Ascending aorta (tissue), 2 donors: ENCODE measurements at places on chromosomes 1 and 21. TPM values are rescaled to one million over a fixed set of nuclear protein-coding genes. Genes with fewer than 3 reads are reported as not detected.

SYF2 gene
- total RNA-seq, result 14.3 TPM

ST6GALNAC5 gene
- total RNA-seq, result 32.9 TPM

OR2L5 gene
- total RNA-seq, result not detected

GJA5 gene
- 49.7 TPM for total RNA-seq

PLA2G2A gene
- total RNA-seq, result 761 TPM

LCE1D gene
- total RNA-seq, result not detected

RIPPLY3 gene
- not detected for total RNA-seq

DNA sequence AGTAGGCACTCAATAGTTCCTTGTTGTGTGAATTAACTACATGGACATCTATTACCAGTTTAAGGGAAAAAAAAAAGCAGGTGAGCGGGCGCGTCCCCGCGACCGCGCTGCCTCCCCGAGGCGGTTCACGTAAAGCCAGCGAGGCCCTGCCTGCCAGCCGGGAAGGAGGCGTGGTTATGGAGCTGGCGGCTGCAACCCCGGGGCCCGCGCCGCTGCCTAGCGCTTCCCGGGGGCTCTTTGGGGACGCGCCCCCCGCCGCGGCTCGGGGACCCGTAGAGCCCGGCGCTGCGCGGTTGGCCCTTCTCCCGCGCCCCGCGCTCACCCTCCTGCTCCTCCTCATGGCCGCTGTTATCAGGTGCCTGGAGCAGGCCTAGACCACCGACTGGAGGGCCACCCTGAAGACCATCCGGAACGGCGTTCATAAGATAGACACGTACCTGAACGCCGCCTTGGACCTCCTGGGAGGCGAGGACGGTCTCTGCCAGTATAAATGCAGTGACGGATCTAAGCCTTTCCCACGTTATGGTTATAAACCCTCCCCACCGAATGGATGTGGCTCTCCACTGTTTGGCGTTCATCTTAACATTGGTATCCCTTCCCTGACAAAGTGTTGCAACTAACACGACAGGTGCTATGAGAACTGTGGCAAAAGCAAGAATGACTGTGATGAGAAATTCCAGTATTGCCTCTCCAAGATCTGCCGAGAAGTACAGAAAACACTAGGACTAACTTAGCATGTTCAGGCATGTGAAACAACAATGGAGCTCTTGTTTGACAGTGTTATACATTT lies 2.6 kb upstream of the CC2D1B start:
- peak overlapping the region; percentile 13 for H3K27ac ChIP-seq
- peaks cover 2% of the 10 kb centered on the region for H3K4me1 ChIP-seq
- peak overlapping the region; percentile 32 for H3K4me3 ChIP-seq

- no peaks in the 10 kb centered on the region for H3K27me3 ChIP-seq
- no peaks in the 10 kb centered on the region for H3K36me3 ChIP-seq
- no peak overlapping the region for H3K27ac ChIP-seq
- no peak for DNase-seq
- H3K4me3 ChIP-seq, result no peak overlapping the region
These were observed 54.0 kb upstream of the BOLA1 start for GRCh38 chr1:149845416-149845815.

DNA sequence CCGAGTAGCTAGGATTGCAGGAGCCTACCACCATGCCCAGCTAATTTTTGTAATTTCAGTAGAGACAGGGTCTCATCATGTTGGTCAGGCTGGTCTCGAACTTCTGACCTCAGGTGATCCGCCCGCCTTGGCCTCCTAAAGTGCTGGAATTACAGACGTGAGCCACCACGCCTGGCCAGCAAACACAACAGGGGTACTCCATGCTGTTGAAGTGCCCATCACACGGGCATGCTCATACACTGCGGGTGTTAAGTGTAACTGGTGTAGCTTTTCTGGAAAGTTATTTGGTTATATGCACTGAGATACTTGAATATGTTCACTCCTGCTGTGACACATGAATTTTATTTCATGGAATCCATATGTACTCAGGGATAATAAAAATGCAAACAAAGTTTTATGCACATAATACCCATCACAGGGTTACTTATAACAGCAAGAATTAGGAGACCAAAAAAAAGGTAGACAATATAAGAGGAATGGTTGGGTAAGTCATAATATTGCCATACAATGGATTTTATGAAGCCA lies 9.2 kb downstream of the SRSF4 start:
- no peaks in the 10 kb centered on the region for H3K27me3 ChIP-seq
- H3K4me1 ChIP-seq, result peaks cover 2% of the 10 kb centered on the region
- no peak overlapping the region for H3K4me3 ChIP-seq
- no peak for DNase-seq

- H3K27me3 ChIP-seq, result no peaks in the 10 kb centered on the region
- H3K27ac ChIP-seq, result no peak overlapping the region
- no peaks in the 10 kb centered on the region for H3K36me3 ChIP-seq
- peak; percentile 44 for DNase-seq
- no peaks in the 10 kb centered on the region for H3K4me1 ChIP-seq
- no peak overlapping the region for H3K4me3 ChIP-seq
These were observed 12.3 kb upstream of the NFASC start for GRCh38 chr1:204858363-204858821.

GRCh38 chr1:214404571-214405213 lies 123.7 kb downstream of the SMYD2 start:
- H3K27ac ChIP-seq, result no peak overlapping the region
- H3K27me3 ChIP-seq, result no peaks in the 10 kb centered on the region
- no peak overlapping the region for H3K4me3 ChIP-seq
- DNase-seq, result no peak

DNA sequence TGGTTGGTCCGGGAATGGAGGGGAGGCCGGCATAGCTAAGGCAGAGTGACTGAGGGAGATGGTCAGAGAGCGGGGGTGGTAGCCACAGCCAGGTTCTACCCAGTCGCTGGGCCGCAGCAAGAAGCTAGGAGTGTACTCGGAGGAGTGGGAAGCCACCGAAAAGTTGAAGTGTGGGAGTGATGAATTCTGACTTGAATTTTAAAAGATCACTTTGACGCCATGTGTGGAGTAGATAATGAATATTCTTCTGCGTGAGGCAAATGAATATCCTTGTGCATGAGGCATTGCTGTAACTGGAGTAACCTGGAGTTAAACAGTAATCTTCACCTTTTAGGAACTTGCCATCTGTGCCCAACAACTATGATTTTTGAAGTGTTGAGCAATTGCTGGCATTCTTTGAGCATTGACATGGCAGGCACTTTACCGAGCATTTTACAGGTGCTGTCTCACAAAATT lies 6.9 kb downstream of the CTPS1 start:
- no peak overlapping the region for H3K4me3 ChIP-seq
- no peak for DNase-seq
- H3K27me3 ChIP-seq, result no peaks in the 10 kb centered on the region
- H3K4me1 ChIP-seq, result peaks cover 29% of the 10 kb centered on the region
- H3K27ac ChIP-seq, result peak overlapping the region; percentile 58

- no peaks in the 10 kb centered on the region for H3K4me1 ChIP-seq
- H3K27ac ChIP-seq, result no peak overlapping the region
- no peaks in the 10 kb centered on the region for H3K36me3 ChIP-seq
- H3K27me3 ChIP-seq, result no peaks in the 10 kb centered on the region
- H3K4me3 ChIP-seq, result no peak overlapping the region
These were observed 17.1 kb downstream of the PLCH2 start for GRCh38 chr1:2493218-2493617.

GRCh38 chr1:10242135-10242534 lies 31.8 kb downstream of the KIF1B start:
- H3K4me3 ChIP-seq, result no peak overlapping the region
- no peak for DNase-seq
- H3K27me3 ChIP-seq, result no peaks in the 10 kb centered on the region
- no peaks in the 10 kb centered on the region for H3K36me3 ChIP-seq
- no peak overlapping the region for H3K27ac ChIP-seq

DNA sequence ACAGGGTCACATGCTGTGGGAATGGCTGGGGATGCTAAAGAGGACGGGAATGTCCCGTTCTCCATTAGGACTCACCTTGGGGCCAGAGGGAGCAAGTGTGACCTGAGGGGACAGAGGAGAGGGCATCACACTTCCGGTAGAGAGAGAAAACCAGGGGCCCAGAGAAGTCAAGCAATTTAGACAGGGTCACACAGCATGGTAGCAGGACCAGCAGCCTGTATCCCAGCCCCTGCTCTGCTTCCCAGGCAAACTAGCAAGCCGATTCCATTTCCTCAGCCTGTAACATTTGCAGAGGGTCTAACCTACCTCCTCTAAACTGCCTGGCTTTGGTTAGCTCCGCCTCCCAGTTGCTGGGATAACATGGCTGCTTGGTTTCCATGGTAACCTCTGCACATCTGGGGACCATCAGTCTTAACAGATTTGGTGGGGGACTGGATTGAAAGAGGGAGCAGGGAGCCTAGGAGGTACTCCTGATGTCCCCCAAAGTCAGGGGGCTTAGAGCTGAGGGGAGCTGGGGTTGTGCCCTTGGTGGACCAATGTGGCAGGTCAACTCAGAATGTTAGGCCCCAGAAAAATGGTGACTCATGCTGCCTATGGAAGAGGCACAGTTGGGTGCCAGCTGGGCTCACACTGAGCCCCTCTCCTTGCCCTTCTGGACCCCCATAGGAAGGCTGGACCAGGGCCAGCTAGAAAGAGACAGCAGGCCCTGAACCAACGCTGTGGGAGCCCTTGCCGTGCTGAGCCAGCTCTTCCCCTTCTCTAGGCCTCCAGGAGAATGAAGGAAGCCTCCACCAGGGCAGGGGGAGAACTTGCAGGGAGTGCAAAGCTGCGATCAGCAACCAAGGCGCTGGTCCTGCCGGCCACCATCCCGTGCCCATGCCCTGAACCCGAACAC lies 9.5 kb downstream of the COL16A1 start:
- no peak overlapping the region for H3K4me3 ChIP-seq
- DNase-seq, result no peak
- H3K27ac ChIP-seq, result no peak overlapping the region

- H3K4me1 ChIP-seq, result no peaks in the 10 kb centered on the region
- H3K36me3 ChIP-seq, result no peaks in the 10 kb centered on the region
- H3K4me3 ChIP-seq, result no peak overlapping the region
- no peak overlapping the region for H3K27ac ChIP-seq
These were observed 28.2 kb upstream of the RPF1 start for GRCh38 chr1:84450910-84451309.
